Upper lobe of right lung (tissue), 1 donor: ENCODE measurements at places on chromosomes 2 and 18.

GRCh38 chr2:62382122-62382521, 123.9 kb downstream of the TMEM17 start:
- DNase-seq, result no peak

- no peak for DNase-seq
Measured at GRCh38 chr2:161445097-161445496, 29.0 kb downstream of the TBR1 start.

- DNase-seq, result no peak
Measured at GRCh38 chr2:38441346-38441745, 64.3 kb upstream of the ATL2 start.

GRCh38 chr18:54268751-54269150, 566 bp upstream of the POLI start:
- no peak for DNase-seq

DNA sequence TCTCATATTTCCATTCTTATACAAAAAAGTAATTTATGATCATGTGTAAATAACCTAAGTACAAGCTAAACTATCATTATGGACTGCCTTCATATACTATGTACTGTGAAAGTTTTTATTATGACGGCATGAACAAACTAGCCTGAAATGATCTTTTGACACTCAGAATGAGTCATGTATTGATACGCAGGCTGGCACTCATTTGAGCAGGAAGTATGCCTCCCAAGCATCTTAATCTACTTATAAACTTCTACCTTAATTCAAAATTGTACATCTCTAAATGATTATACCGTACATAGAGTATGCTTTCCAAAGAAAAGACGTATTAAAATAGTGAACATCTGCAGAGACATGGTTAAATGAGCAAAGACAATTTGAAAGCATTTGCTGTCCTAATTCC, 207.1 kb upstream of the SPOPL start:
- DNase-seq, result no peak

GRCh38 chr2:2014251-2014771, 270.0 kb upstream of the PXDN start:
- DNase-seq, result no peak
